ENCODE measurements at places on chromosomes 1 and 21. TPM values are rescaled to one million over a fixed set of nuclear protein-coding genes. Genes with fewer than 3 reads are reported as not detected.

RGS1 gene
- total RNA-seq: not detected

CNR2 gene
- total RNA-seq: not detected

GRCh38 chr1:224884361-224884801 is 45.1 kb upstream of the DNAH14 start:
- no peak for DNase-seq

DNA sequence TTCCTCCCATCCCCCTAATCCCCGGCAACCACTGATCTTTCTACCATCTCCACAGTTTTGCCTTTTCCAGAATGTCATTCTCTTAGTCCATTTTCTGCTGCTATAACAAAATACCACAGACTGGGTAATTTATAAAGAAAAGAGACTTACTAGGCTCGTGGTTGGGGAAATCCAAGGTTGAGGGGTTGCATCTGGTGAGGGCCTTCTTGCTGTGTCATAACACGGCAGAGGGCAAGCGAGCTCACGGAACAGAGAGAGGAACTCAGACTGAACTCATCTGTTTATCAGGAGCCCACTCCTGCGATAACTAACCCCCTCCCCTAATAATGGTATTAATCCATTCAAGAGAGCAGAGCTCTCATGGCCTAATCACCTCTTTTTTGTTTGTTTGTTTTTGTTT is 52.0 kb downstream of the RUNX3 start:
- DNase-seq: no peak

DNA sequence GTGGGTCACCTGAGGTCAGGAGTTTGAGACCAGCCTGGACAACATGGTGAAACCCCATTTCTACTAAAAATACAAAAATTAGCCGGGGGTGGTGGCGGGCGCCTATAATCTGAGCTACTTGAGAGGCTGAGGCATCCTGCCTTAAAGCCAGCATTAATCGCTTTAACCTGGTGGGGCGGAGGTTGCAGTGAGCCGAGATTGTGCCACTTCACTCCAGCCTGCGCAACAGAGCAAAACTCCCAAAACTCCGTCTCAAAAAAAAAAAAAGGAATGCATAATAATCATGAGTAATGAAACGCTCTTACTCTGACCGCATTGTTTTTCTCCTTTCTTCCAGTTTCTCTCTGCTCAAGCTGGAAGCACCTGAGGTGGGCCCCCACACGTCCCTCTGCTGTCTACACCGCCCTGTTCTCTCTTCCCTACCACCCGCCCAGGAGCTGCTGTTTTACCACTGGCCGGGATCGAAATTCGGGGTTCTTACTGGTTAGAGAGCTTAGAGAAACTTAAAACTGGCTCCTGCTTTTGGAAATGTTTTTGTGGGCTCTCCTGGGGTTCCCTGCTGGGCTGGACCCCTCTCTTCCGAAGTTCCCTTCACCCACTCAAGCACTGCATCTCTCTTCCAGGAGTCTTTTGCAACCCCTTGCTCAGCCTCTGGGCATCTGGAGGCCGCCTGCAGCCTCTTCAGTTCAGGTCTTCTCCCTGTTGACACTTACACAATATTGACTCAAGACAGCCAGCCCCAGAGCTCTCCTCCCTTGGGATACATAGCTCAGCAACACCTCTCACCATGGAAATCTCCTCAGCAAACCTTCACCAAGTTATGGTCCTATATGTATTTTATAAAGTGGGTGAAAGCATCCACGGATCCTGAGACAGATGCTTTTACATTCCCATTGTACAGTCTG is 62.5 kb downstream of the FAM163A start:
- DNase-seq: no peak

TSPAN1 gene
- total RNA-seq: 8.9 TPM

- DNase-seq: no peak
Observed at GRCh38 chr21:42209801-42210479, 9.0 kb upstream of the ABCG1 start.

DCST1 gene
- total RNA-seq: not detected

DNA sequence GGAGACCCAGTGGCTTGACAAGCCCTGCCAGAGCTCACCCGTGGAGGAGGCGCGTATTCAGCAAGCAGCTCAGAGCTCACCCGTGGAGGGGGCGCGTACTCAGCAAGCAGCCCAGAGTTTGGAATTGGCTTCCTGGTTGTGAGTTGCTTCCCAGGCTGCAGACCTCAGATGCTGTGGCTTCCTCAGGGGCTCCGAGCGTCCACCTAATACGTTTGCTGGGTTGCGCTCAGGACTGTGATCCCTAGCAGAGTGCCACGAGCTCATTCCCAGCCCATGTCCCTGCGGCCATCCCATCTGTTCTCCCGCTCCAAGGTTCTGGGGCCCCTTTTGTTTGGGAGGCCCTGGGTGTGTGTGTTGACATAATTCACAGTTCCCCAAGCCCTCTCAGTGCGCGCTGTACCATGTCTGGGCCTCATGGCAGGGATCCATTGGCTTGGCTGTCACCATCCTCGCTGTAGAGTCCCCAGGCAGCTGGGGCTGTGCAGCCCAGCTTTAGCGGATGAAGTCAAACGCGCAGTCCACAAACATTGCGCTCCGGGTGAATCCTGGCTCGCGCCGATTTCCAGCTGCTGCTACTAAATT is 3.6 kb downstream of the AJAP1 start:
- DNase-seq: no peak

GRCh38 chr1:172003766-172004530 is 162.7 kb downstream of the DNM3 start:
- no peak for DNase-seq

- DNase-seq: no peak
Observed at GRCh38 chr1:230681599-230681998, 32.3 kb downstream of the AGT start.

PRAMEF1 gene
- total RNA-seq: not detected

DNA sequence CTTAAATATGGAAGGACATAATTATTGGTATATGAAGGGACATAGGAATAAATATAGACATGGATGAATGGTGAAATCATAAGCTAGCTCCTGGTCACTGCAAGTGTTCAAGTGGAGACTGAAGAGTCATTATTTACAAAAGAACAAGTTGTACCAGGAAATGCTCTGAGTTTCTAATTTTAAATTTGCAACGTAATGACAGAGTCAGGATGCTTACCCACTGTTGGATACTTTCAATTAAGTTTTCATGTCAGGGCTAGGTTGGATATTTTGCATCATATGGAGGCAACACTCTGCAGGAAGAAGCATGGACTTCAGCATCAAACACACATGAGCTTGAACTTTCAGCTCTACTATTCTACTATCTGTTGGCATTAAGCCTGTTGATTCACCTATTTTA is 499.6 kb upstream of the C1orf87 start:
- no peak for DNase-seq

- no peak for DNase-seq
Observed at GRCh38 chr21:35922618-35923017, 137.7 kb downstream of the SETD4 start.

SKI gene
- total RNA-seq: 50.6 TPM

GRCh38 chr1:52906135-52906603 is 15.4 kb downstream of the ECHDC2 start:
- no peak for DNase-seq

ADORA3 gene
- 0.53 TPM for total RNA-seq

GRCh38 chr1:187871177-187871845 is 1042.6 kb downstream of the PLA2G4A start:
- DNase-seq: no peak

- no peak for DNase-seq
Observed at GRCh38 chr21:42237577-42237976, 18.6 kb downstream of the ABCG1 start.

DNA sequence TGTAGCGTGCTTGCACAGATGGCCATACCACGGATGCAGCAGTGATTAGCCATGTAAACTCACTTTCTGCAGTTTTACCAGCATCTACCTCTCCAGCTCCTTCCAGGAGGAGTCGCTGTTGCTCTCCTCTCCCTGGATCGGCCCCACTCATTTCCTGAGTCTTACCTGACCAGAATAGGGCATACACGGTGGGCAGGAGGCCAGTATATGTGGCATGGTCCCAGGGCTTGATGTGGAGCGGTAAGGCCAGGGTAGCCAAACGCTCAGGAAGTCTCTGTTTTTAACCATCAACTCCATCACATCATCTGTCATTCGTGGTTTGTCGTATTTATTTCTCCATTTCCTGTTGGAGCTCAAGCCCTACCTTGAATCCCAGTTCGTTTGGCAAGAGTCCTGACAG is 163.4 kb upstream of the USP24 start:
- peak; percentile 37 for DNase-seq

DNA sequence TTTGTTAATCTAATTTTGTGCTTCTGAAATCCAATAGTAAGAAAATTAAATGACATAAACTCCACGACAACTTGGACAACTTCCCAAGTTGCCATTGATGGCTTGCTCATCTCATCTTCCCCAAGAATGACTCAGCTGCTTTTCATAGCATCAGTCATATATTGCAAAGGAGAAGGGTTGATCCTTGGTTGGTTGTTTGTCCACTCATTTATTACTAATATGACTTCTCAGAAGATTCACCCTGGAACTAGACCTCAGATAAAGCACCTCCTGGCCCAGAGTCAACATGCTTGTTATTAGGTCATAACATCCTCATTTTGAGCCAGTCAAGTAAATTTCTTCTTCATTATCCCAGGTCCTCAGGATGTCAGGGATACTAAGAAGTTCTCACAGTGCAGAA is 2.3 kb upstream of the LCE3D start:
- no peak for DNase-seq

DNA sequence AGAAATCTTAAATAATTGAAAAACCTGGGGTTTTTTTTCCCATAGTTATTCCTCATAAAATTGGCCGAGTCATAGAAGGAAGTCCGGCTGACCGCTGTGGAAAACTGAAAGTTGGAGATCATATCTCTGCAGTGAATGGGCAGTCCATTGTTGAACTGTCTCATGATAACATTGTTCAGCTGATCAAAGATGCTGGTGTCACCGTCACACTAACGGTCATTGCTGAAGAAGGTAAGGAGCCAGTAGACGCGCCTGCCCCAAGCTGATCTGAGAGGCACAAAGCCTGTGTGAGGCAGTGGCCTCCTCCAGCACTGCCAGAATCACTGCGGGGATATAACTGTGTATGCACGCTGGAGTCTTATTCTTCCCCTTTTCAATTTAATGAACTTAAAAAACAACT is 100.3 kb downstream of the PHTF1 start:
- no peak for DNase-seq

DNA sequence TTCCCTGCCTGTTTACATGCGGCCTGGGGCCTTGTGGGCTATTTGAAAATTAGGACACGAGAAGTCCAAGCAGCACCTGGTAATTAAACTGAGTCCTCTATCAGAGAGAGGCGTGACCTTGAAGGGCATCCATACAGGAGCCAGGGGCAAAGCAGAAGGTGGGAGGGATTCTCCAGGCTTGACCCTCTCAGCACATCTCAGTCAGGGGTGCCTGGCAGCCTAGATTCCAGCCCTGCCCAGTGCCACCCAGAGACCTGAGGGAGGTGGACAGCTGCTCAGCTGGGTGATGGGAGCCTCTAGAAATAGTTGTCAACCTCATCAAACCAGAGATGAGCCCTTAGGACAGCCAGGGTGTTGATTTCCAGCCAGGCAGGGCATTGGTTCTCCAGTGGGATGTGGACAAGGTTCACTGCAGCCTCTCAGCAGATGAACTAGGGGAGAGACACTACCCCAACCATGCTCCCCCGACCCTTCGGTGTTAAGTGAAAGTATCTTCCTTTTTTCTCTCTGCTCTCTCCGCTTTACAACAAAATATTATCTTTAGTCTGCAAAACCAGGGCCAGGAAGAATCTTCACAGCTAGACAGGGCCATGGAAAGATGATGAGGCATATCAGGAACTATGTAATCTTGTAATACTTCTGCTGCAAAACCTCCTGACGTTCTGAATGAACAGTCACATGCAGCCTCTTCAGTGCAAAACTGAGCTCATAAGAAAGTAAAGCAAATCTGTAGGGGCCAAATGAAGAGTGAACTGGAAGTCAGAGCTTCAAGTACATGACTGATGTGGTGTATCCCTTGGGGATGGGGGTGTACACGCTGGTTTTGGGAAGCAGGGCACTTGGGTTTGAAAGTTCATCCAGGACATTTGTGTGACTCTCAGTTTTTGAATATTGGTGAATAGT is 35.9 kb upstream of the ATP5PO start:
- DNase-seq: no peak

GRCh38 chr1:231684356-231685244 is 58.0 kb downstream of the DISC1 start:
- DNase-seq: no peak

GRCh38 chr1:22736501-22737080 is 26.0 kb downstream of the EPHB2 start:
- no peak for DNase-seq

- no peak for DNase-seq
Observed at GRCh38 chr1:21157054-21157453, 19.6 kb downstream of the EIF4G3 start.

DNA sequence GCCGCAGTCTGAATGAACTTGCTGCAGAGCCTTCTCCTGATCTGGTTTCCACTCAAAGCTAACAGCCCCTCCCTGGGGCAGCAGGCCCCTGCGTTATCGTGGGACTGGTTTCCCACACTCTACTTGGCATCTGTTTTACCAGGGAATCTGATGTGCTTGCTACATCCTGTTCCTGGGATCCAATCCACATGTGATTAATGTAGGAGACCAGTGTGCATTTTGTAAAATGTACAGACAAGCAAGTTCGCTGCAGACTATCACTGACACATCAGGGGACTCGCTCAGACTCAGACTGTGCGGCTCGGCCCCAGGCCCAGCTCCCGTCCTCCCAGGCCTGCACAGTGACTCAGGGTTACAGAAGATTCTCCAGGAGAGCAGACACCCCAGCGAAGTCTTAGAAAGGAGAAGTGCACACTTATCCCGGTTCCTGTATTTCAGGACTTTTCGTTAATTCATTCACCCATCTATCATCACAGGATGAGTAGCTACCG is 340.1 kb downstream of the MATN1 start:
- DNase-seq: no peak

DNA sequence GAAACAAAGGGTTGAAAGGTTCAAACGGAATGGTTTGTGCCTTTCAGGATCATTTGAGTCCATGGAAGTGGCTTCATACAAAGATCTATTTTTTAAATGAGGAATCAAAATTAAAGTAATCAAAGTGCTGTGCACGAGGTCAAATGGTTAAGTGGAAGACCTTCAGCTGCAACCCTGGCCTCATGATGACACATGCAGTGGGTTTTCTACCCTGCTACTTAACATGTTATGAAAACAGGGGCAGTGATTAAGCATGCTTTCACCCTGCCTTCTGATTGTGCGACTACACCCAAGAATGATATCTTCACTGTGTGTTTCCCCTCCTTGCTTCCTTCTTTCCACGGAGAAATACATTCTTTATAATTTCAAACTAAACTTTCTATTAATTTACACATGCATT is 604.2 kb downstream of the LRRIQ3 start:
- DNase-seq: no peak

- DNase-seq: no peak
Observed at GRCh38 chr1:47555841-47556560, 118.2 kb downstream of the FOXD2 start.

LHX8 gene
- total RNA-seq: not detected

Data from glomerular endothelial cell (primary cell).